Suppressor macrophage treated with lipopolysaccharide for 4 hours (primary cell): ENCODE measurements at places on chromosomes 2 and 18.

DNA sequence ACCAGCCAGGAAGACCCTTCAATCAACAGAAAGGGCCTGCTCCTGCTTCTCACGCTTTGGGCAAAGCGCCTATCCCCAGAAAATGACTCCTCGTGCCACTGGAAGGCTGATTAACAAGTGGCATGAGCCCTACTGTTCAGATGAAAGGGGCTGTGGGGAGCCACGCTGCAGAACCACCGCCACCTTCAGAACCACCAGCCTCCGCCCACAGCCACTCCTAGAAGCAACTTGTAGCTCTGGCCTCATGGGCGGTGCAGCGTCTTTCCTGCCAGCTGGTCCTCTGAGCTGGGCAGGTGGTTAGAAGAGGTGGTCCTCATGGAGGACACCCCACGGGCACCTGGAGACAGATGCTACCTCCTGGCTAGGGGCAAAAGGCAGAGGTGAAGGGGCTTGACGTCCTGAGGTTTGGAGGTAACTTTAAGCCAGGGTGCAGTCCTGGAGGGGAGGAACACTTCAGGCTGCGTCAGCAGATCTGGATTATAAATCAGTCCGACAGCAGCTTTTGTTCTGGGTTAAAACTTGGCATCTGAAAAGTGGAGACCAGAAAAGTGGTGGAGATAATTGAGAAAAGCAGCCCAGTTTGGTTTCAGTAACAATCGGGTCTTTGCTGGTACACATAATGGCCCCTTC, 861 bp upstream of the SEMA4C start:
- no peak for DNase-seq

- no peak for DNase-seq
Observed at GRCh38 chr2:42960002-42960841, 167.8 kb upstream of the HAAO start.

GRCh38 chr18:62717169-62717924, 2.0 kb downstream of the PHLPP1 start:
- peak; percentile 39 for DNase-seq

DNA sequence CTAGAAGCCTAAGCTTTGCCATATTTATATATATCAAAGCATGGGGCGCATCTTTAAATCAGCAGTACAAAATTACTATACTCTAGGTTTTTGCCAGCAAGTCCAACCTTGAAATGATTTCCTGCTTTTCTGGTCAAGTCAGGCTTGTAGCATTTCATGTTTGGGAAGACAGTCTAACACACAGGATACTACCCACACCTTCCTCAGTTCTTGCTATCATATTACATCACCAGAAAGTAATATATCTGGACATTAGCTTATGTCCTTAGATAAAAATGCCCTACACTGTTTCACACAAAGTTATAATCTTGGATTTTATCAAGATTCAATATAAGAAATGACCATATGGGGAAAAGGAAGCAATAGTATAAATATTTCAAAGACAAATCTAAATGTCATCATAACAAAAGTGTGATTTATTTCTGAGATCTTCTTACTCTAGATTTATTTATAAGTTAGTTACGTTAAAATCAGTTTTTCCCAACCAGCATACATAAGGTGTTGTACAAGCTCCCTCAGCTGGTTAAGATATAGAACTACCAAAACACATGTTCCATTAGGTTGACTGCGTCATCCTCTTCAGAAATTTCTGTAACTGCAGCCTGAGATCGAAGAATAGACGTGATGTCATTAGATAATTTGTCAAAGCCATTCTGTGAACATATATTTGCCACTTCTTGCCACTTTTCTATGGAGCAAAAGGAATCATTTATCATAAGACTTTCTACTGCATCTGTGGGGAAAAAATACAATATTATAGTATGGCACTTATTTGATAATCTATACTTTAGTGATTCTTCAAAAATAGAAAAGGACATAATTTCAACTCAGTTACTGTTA, 56.6 kb downstream of the CLHC1 start:
- DNase-seq, result peak; percentile 68

DNA sequence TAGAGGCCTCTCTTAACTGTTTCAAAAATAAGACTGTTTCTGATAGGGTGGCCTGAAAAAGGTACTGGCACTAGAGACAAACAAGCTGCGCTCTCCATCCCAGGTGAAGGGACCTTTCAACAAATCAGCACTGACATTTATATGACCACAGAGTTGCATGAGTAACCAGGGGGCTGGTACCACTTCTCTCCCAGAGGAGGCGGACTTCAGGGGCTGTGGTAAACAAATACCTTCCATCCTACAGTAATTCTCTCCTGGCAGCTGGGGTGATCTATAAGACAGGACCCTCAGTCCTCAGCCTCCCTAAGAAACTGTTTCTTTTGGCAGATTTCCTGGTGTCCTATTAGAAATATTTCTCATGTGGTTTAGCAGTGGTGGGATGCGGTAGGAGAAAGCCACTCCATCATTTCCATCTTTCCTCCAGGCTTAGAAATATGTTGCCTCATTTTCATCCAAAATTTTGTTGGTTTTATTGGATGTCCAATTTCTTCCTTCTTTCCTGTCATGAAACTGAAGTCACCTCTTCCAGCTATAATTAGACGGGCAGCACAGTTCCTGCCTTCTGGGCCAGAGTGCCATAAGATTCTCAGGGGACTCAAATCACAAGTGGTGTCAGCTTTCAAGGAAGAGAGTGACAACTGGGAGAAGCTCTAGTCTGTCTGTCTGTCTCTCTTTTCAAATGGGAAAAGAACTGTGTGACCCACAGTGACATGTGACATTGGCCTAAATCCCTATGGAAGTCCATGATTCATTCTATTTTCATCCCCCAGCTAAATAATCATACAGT, 96.4 kb downstream of the CYRIA start:
- no peak for DNase-seq

GRCh38 chr2:883803-884748, 66.6 kb upstream of the SNTG2 start:
- no peak for DNase-seq

DNA sequence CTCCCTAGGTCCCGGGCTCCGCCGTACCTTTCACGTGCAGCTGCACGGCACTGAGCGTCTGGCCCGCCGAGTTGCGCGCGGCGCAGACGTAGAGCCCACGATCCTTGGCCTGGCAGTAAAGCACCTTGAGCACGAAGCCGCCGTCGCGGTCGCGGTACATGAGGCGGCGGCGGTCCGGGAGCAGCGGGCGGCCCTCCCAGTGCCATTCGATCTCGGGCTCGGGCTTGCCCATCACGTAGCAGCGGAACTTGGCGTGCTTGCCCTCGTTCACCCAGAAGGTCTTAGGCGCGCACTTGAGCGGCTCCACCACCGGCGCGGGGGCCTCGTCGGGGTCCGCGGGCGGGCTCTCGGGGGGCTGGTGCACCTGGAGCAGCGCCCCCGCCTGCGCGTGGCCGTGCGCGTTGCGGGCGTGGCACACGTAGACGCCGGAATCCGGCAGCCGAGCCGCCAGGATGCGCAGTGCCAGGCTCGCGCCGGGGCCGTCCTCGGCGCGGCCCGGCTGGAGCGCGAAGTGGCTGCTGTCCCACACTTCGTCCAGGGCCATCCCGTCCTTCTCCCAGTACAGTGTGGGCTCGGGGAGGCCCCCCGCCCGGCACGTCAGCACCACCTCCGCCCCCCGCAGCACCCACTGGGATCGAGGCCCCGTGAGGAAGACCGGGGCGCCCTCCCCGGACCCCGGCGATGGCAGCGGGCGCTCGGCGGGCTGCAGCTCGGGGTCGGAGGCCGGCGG, 980 bp downstream of the OBSL1 start:
- DNase-seq, result no peak

- DNase-seq, result no peak
Observed at GRCh38 chr2:203352604-203353255, 24.5 kb downstream of the ABI2 start.

- DNase-seq, result no peak
Observed at GRCh38 chr2:10614939-10615338, 74.8 kb downstream of the NOL10 start.

DNA sequence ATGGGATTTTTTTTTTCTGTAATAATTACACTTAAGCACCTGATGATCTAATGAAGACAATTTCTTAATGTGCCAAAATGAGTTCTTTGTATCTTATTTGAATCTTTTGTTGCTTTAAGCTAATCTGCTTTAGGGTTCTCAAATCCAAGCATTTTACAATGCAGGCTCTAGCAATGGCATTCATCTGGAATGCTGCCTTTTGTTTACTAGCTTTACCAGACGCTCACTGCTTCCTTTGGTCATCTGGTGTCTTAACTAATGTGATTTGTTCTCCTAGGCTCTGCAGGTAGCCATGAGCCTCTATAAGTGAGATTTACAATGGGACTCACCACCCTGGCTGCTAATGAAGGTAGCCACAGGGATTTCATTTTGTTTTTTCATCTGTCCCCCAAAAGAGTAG, 100.3 kb downstream of the GREB1L start:
- DNase-seq, result no peak

GRCh38 chr2:46538393-46538792, 59.0 kb downstream of the TMEM247 start:
- peak; percentile 93 for DNase-seq

DNA sequence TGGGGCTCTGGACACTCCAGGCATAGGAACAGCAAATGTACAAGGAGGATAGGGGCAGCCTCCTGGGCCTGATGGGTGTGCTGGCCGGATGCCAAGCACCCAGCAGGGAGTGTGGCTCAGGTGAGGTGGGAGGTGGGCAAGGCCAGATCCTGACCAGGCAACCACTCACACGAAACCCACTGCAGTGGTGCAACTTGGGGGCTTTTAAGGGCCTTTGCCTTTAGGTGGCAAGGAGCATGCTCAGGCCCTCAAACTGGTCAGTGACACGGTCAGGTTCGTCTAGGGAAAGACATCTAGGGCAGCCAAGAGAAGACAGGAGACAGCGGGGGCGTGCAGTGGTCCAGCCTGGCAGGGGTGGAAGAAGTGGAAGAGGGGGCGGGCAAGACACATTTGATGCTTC, 18.4 kb upstream of the TEX51 start:
- DNase-seq, result no peak

GRCh38 chr2:219228911-219229304, 528 bp downstream of the ATG9A start:
- no peak for DNase-seq

DNA sequence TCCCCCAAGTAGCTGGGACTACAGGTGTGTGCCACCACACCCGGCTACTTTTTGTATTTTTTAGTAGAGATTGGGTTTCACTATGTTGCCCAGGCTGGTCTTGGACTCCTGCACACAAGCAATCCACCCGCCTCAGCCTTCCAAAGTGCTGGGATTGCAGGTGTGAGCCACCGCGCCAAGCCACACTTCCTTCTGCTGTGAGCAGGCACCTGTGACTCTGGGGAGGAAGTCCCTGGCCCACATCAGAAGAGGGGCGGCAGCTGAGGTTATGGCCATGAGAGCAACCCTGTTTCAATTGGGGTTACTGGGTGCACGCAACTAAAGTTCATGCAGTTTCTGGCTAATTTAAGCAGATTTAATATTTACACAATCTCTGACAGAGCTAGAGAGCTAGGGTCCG, 91.0 kb downstream of the PLB1 start:
- no peak for DNase-seq

DNA sequence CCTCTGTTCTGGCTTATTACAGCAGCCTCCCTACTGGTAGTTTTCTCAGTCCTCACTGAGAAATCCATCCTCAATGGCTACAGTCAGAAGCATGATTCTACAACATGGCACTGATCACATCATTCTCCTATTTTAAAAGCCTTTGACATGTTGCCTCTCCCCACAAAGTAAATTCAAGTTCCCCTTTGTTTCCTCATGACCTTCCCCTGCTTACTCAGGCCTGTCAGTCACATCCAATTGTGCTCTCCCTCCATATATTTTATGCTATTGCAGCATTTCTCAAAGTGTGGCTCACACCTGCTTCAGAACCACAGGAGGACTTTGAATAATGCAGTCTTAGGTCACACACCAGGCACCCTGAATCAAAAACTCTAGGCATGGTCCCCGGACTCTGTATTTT, 124.6 kb downstream of the SPOPL start:
- peak; percentile 26 for DNase-seq

DNA sequence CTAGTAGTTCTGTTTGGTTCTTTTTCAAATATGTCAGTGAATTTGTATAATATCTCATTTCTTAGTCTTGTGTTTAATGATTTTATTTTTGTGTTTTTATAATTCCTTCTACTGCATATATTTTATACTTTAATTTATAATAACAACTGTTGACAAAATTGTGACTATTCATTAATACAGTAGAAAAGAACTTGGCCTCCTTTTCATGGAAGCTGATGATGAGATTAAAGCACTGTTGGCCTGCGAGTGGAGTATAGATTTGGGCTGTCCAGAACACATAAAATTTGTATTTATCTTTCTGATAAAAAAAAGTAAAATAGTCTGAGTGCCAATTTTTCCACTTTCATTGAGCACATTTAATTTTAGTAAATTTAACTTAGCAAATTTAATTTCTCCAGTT, 12.1 kb downstream of the CFLAR start:
- peak; percentile 5 for DNase-seq

DNA sequence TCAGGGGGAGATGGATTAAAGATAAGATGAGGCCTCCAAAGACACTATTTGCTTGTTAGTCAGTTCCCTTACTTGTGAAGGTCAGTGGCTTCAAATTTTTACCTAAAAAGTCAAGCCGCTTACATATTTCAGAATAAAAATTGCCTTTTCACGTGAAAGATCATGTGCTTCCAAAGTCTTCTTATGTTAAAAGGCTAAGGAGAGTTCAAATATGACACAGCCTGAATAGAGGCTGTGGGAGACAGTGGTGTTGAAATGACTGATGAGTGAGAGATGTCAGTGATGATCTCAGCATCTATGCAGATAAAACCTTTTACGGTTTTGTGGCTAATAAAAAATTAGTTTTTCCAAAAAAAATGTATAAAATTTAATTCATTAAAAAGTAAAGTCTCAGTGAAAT, 40.5 kb downstream of the UPP2 start:
- DNase-seq, result peak; percentile 55

GRCh38 chr2:43592443-43592842, 3.4 kb downstream of the THADA start:
- DNase-seq, result no peak

- no peak for DNase-seq
Observed at GRCh38 chr2:126888046-126888445, 10.6 kb upstream of the TEX51 start.

DNA sequence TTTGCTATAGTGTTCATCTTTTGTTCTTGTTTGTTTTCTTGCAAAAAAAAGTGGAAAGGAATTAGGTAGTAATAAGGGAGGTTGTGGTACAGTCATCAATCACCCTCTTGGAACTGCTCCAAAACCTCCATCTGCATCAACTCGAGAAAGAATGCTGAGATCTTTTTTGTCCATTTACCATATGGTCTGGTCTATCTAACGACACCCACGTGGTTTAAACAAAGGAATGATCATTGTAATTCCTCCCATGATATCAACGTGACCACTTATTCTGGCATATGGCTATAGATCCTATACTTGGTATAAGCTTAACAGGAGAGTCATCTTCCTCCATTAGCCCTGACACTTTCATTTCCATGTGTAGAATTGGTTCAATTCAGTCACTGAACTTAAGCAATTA, 1025.3 kb upstream of the NXPH2 start:
- no peak for DNase-seq

DNA sequence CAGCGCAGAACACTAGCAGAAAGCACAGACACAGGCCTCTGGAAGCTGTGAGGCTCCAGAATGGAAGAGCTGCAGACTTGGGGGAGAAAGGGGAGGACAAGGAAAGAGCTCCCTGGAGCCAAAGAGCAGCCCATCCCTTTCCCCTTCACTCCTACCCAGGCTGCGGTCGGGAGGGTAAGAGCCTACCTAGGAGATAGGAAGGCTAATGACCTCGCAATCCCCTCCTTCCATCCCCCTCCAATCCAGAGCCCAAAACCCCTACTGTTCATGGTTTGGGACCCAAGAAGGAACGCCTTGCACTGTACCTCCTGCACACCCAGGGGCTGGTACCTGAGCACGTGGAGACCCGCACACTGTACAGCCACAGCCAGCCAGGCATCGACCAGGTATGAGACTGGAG, 39.8 kb downstream of the LMAN2L start:
- DNase-seq, result no peak
